ENCODE measurements at places on chromosomes 16 and 17.

GRCh38 chr17:75345514-75346167, 56.4 kb upstream of the SLC25A19 start:
- DNase-seq, result no peak

DNA sequence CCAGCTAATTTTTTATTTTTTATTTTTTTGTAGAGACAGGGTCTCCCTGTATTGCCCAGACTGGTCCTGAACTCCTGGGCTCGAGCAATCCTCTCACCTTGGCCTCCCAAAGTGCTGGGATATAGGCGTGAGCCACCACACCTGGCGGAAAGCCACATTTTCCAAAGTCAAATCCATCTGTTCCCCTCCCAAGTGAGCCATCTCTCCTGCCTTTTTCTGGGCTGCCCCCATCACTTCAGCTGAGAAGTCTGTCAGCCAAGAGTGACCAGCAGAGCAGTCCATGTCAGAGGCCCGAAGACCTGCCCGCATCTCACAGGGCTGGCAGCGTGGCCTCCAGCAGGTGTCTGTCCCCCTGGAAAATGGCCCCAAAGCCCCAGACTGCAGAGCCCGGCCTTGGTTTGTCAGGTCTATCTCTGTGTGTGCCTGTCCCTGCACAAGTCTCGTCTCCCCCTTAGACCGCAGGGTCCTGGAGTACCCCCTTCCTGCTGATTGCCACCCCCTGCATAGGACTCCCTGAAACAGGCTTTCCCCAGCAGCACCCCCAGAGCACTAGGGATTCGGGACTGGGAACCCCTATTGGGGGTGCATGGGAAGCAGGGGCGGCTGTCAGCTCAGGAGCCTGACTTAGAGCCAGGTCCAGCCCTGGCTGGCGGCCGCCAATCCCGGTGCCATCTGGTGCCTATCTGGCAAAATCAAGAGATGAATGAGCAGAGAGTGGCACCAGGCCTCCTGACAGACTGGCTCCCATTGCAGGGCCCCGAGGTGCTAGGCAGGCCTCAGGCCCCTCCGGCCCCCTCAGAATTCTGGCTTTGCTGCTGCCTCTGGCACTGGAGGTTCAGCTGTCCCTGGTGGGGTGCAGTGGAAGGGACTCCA, 7.8 kb downstream of the TTYH2 start:
- no peak for DNase-seq

- DNase-seq, result no peak
Observed at GRCh38 chr16:86232496-86232895, 277.8 kb upstream of the FOXF1 start.

- no peak for DNase-seq
Observed at GRCh38 chr17:3385869-3386816, at the start of gene OR3A2. Gene OR3A2 (minus strand): TSS chr17:3386308.

GRCh38 chr17:35087731-35088355, 24.3 kb upstream of the RFFL start:
- DNase-seq, result no peak

- DNase-seq, result no peak
Observed at GRCh38 chr16:58883131-58883530, 149.0 kb upstream of the GOT2 start.

DNA sequence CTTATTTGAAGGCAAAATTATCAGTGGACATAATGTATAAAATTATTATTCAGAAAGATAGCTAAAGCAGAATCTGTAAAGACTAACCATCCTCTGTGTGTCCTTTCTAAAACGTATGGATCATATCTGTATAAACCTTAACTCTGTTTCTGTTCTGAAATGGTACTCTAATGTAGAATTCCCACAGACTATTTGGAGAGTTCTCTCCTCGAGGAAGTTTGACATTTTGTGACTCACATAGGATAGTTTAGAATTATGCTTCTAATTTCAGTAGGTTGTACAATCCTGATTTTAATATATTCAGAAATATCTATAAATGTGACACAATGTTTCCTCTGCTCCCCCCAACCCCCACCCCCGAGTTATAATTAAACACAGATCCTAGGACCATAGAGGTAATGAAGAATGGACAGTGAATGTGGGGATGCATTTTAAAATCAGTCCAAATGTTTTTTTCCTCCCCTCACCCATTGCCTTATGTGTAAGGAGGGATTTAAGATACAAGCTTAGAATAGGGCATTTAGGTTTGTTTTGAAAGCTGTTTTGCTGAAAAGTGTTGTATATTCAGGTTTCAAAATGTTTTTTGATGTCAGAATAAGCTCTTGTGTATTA, 66.8 kb downstream of the BCAS3 start:
- no peak for DNase-seq

DNA sequence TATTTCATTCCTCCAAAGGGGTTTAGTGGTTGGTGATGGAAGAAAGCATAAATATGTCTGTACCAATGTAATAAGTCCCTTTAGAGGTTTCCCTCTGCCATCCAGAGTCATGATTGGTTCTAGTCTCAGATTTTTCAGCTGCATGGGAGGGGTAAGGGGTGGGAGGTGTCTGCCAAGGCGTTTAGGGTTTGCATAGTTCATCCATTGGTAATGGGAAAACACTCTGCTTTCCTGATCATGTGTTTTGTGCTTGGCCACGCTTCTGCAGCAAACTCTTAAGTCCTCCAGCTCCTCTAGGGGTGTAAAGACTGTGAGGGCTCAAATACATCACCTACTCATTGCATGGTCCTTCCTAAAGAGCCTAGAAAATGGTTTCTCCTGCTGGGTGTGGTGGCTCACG, 29.8 kb downstream of the LIG3 start:
- no peak for DNase-seq

GRCh38 chr17:72737151-72737690, 355.3 kb downstream of the SLC39A11 start:
- no peak for DNase-seq

GRCh38 chr17:19440421-19440820, 29.4 kb downstream of the RNF112 start:
- no peak for DNase-seq

DNA sequence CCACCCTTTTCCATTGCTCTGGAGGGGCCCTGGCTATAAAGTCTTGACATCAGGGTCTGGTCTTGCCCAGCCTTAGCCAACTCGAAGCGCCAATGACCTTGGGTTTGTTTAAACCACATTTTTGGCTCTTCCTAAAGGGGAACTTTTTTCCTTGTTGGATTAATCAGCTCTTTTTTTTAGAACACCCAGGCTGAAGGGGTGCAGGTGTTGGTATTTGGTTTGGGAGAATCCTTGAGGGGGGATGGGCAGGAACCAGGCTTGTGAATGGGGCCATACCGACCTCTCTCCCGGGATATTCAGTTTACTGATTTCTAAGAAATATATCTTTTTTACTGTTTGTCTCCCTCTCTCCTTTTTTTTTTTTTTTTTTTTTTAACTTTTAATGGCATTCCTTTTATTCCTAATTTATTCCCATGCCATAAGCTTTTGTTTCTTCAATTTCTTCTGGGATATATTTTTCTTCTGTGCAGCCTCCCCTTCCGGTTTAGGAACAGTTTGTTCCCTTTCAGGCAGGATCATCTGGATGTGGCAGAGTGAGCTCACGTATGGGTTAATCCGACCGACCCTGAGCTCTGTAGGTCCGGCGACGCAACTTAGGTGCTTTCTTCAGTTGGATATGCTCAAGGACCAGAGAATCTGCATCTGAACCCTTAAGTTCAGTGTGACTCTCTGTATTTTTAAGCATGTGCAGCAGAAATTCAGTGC, 129.5 kb downstream of the ABCC6 start:
- DNase-seq, result no peak

Data from activated CD8-positive, alpha-beta memory T cell treated with anti-CD3 and anti-CD28 coated beads for 4 hours (primary cell).